ENCODE measurements at places on chromosomes 2 and 18.

DNA sequence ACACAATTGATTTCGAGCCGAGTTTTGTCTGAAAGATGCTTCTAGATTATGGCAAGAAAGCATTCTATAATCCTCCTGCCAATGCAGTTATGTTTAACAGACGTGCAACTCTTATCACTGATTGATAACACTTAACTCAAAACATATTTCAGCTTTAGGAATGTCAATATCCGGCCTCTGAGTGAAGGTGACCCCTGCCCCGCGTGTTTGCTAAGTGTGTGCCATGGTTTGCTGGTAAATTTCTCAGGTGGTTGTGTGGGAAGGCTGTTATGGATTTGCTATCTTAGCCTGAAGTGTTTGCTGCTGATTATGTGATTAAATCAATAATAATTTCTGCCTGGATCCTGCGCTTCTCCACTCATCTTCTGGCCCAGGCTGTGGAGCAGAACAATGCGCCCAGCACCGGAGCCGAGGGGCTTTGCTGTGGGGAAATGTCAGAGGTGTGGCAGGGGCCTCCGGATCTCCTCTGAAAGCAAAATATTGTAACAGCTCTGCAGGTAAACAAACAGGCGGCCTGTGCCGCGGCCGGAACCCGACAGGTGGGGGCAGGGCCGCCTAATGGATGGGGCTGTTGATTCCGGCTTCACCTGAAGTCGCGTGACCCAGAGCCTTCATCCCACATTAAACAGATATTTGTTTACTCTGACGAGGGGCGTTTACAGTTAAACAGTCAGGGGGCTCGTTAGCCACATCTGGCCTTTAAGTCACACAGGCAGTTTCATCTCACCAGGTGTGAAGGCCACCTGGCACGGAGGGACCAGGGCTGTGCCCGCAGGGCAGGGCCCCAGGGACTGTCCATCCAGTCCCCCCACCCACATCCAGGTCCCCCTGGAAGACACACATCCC, 210.7 kb upstream of the SALL3 start:
- DNase-seq: peak; percentile 40

GRCh38 chr2:164260506-164260905, 360.8 kb downstream of the GRB14 start:
- DNase-seq: no peak

DNA sequence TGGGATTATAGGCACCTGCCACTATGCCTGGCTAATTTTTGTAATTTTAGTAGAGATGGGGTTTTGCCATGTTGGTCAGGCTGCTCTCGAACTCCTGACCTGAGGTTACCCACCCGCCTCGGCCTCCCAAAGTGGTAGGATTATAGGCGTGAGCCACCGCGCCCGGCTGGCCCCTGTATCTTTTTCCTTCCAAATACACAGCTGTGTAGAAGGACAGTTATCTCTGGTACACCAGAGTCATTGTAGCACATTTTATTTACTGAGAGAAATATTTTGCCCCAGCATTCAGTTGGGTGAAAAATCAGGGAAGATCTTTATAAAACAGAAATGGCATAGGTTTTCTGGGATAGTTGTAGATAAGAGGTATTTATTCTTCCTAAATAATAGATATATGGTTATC, 23.5 kb upstream of the POLR1B start:
- no peak for DNase-seq

DNA sequence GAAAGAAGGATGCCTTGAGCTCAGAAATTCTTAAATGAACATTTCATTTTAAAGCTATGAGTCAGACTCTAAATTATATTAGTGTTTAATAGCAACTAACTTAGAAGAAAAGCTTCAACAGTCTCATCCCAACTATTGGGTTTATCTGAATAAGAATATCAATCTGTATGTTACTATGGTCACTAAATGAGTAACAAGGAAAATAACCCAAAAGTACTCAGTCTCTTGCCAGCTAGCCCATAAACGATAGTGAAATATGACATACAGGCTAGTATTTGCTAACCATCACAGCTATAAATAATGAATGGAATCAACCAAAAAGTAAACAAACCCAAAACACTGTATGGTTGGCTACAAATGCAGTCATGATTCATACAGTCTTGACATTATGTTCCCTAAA, 174.9 kb downstream of the RAB3GAP1 start:
- DNase-seq: no peak

GRCh38 chr2:232898592-232899543, 28.8 kb downstream of the SNORC start:
- DNase-seq: no peak

DNA sequence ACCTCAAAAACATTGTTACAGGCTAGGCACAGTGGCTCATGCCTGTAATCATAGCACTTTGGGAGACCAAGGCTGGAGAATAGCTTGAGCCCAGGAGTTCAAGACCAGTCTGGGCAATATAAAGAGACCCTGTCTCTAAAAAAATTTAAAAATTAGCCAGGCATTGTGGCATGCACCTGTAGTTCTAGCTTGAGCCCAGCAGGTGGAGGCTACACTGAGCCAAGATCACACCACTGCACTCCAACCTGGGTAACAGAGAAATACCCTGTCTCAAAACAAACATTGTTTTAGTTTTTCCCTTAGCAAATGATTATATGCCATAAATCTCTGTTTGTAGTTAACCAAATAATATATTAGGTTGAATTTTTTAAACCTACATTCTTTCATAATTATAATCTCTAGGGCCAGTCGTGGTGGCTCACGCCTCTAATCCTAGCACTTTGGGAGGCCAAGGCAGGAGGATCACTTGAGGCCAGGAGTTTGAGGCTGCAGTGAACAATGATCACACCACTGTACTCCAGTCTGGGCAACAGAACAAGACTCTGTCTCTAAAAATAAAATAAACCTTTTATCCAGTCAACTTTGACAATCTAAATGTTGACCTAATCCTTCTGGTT, 13.3 kb upstream of the CYP20A1 start:
- DNase-seq: no peak

GRCh38 chr18:37641573-37641972, 76.0 kb upstream of the CELF4 start:
- no peak for DNase-seq

GRCh38 chr2:10389573-10389972, 58.6 kb downstream of the ODC1 start:
- DNase-seq: no peak

- DNase-seq: no peak
Measured at GRCh38 chr2:231207734-231208133, 9.3 kb downstream of the ARMC9 start.

GRCh38 chr2:106919012-106919411, 33.0 kb upstream of the ST6GAL2 start:
- no peak for DNase-seq

- DNase-seq: no peak
Measured at GRCh38 chr2:67755156-67755882, 307.5 kb downstream of the C1D start.

DNA sequence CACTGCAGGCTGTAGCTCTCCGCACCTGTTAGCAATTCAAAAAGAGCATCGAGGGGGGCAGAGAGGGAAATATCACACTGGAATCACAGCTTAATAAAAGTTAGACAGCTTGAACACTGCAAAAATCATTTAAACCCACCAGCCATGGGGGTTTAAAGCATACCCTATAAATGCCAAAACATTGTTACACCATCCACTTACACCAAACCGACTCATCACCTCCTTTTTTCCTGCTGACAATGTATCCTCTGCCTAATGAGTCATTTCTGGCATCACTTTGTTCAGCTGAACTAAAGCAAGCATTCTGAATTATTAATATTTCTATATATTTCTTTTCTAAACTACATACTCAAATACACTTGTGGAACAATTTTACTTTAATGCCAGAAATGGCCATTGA, 21.6 kb downstream of the MC4R start:
- DNase-seq: no peak

GRCh38 chr18:9755615-9756014, 47.5 kb downstream of the RAB31 start:
- no peak for DNase-seq

GRCh38 chr2:227860221-227860641, 11.2 kb upstream of the DAW1 start:
- DNase-seq: no peak

DNA sequence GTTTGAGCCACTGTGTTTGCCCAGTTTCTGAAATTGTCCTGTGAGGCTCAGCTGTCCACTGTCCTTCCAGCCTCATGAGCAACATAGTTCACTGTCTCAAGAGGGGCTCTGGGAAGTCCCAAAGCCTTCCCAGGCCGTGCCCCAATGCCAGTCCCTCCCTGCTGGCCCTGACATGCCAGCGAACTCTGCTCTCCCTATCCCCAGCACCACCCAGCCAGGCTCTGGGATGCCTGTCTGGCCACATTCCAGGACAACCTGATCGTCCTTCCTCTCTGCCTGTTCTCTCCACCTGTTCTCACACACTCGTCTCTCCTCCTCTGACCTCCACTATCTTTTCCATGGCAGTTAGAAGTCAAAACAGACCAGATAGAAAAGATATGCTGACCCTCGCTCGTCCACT, 278.0 kb upstream of the ID2 start:
- no peak for DNase-seq

DNA sequence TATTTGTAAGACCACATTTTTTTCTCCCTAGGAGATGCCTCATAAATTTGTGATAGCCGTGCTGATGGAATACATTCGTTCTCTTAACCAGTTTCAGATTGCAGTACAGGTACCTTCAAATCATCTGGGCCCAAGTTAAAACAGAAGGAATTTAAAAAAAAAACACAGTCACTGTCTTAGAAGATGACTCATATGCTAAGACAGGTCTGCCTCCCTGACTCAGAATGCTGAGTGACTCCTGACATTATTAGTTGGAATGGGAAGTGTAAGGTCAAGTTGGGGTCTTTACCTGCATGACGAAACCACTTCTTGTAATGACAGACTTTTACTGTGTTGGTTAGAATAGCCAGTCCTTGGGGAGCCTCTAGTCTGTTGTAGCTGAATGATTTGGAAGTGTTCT, 26.3 kb downstream of the RMC1 start:
- no peak for DNase-seq

- DNase-seq: no peak
Measured at GRCh38 chr2:144364944-144365738, 154.8 kb downstream of the ZEB2 start.

DNA sequence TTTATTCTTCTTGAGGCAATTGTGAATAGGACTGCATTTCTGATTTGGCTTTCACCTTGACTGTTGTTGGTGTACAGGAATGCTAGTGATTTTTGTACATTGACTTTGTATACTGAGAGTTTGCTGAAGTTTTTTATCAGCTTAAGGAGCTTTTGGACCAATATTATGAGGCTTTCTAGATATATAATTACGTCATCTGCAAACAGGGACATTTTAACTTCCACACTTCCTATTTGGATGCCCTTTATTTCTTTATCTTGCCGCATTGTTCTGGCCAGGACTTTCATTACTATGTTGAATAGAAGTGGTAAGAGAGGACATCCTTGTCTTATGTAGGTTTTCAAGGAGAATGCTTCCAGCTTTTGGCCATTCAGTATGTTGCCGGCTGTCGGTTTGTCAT, 425.4 kb upstream of the CHAC2 start:
- DNase-seq: no peak

DNA sequence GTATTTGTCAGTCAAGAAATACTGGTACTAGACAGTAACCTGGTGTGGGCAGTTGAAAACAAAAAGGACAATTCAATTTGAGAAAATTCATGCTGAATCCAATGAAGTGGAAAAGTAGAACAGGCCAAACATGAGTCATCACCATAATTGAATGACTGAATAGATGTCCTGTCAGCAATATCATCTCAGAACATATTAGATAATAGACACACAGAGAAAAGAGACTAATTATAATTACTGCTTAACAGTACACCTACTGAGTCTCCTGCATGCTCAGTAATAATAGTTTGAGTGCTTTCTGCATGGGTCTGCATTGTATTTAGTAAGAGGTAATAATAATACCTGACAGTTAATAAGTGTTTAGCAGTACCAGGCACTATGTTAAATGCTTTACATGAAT, 138.6 kb upstream of the ZC3H15 start:
- DNase-seq: no peak

- DNase-seq: no peak
Measured at GRCh38 chr2:202172439-202173211, 65.8 kb downstream of the SUMO1 start.

DNA sequence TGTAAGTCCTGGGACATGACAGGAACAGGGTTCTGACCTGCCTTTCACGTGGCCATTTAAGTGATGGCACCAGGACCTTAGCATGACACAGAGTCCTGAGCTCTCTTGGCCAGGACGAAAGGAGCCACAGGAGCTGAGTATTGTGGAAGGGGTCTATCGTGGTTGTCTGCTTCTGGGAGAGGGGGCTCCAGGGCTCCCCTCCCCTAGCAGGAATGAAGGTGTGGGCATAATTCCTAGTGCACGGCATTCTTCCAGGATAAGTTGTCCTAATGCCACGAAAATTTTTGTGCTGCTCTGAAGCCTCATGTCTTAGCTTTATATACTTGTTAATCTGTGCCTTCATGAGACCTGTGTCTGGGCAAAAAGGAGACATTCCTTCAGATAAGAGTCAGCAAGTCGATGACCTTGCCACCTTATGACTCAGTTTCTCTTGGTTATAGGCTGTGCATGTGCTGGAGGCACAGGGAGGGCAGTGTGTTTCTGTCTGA, 17.1 kb downstream of the GATA6 start:
- peak; percentile 61 for DNase-seq

GRCh38 chr2:199111458-199111857, 346.3 kb downstream of the SATB2 start:
- DNase-seq: no peak

DNA sequence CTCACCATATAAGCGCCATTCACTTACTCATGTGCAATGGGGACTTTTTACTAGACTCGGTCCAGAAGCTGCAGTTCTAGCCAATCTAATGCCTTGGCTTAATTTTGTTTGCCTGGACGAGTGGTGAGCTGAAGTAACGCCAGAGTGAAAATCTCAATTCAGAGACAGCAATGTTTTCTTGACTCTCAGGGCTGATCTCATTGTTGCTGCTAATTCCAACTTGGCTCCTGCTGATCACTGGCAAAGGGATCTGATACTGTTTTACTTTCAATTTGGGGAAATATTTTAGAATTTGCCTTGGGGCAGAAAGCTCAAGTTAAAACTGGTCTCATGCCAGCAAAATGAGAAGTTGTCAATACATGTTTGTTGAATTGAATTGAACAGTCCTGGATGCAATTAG, 906.6 kb upstream of the CDH2 start:
- peak; percentile 59 for DNase-seq

DNA sequence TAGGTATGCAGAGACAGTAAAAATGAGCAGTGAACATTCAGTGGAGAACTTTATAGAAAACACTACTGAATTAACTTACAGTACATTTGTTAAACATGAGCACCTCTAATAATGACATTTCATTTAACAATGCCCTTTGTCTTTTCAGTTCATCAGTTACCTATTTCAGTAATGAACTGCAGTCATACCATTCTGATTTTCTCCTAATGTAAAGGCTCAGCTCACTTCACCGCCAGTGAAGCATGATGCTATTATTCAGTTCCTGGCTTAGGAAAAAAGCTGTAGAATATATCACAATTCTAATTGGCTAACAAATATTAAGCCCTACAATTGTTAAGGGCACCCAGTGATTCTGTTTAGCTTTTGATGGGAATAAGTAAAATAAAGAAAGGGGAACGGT, 37.1 kb upstream of the CCDC93 start:
- DNase-seq: no peak

DNA sequence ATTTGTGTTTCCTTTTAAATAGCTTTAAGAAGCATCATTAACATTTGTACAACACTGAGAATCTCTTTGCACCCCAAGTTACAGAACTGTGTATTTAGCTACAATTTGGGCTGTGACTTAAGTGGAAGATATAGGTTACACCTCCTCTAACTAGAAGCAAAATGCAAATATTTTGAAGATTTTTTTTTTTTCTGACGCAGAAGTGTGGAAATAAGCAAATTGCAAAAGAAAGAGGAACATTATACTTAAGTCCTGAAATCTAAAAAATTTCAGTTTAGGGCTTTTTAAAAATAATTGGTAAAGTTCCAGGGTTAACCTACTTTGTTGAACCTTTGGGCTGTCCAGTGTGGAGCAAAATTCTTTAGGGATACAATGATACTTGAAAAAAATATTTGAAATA, 41.4 kb upstream of the RBMS1 start:
- no peak for DNase-seq
